ENCODE measurements at places on chromosomes 1 and 21.

DNA sequence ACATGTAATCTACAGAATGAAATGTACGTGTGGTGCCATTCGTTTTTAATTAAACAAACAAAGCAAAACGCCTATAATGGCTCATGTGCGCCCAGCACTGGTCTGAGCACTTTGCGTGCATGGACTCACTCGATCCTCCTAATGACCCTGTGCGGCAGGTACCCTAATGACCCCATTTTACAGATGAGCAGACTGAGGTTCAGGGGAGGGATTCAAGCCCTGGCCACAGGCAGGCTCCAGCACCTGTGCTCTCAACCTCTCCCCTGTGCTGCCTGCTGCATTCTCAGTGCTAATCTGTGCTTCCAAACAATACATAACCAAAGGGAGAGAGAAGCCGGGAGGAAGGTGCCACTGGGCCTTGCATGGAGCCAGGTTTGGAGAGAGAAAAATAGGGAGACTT lies 124.2 kb upstream of the ZBTB40 start:
- no peak for DNase-seq

GRCh38 chr1:205076245-205076761 lies 8.0 kb downstream of the TMEM81 start:
- DNase-seq: no peak

DNA sequence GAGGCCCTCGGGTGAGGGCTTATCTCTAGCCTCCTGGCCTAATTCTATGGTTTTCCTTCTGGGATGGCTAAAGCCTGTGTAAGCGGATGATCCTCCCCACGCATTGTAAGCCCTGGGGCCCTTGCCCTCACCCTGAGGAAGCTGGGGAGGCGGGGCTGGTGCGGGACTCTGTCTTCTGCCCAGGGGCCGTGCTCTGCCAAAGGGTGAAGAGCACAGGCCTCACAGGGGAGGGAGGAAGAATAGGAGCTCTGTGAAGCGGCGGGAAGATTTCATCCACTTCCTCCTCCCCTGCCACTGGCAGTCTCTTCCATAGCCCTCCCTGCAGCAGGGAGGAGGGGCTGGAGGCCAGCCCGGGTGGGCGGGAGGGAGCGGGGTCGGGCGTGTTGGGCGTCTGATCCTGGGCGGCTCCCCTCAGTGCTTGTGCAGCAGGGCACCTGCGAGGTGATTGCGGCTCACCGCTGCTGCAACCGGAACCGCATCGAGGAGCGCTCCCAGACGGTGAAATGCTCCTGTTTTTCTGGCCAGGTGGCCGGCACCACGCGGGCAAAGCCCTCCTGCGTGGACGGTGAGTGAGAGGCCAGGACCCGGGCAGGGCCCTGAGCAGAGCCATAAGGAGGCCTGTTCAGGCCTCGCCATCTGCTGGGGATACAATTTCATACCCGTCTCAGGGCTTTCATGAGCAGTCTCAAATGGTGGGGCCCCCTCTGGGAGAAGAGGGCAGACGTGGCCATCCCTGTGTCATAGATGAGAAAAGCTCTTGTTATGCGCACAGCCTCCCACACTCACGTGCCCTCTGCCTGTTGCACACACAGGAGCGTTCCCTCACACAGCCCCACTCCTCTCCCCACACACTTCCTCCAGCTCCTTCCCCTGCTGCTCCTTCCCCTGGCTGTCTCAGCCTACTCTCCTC lies 7.7 kb upstream of the PPM1J start:
- no peak for DNase-seq

DNA sequence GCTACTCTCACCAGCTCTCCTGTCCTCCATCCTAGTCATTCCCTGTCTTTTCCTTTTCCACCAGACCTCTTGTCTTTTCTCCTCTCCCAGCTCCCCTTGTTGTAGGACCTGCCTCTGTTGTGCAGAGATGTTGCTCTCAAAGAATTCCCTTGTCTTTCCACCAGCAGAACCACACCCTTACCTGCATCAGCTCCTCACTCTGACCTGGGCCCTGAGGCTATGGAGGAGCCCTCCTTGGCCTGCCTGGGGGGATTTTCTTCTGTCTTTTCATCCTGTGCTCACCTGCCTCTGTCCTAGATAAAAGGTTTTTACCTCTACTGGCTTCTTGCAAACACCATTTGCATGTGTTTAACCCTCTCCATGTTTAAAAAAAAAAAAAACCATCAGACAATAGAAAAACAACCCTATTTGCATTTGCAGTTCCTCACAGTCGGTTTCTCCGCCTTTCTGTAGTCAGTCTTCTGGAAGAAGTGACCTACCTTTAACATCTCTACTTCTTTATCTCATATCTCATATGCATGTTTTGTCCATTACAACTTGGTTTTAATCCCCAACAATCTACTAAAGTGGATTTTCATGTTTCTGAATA lies 12.1 kb downstream of the FCRL5 start:
- DNase-seq: no peak

DNA sequence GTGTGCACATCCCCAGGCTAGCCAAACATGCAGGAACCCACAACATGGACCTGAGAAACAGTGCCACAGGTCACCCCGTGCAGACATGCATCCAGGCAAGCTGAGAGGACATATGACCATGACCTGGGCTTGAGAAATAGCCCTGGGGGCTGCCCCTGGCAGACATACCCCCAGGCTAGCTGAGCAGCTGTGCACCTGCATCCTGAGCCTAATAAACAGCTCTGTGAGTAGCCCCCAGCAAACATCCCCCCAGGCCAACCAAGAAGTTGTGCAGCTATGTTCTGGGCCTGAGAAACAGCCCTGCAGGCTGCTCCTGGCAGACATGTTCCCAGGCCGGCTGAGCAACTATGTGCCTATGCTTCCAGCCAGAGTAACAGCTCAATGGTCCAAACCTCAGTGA lies 14.5 kb downstream of the OLFML3 start:
- DNase-seq: no peak

DNA sequence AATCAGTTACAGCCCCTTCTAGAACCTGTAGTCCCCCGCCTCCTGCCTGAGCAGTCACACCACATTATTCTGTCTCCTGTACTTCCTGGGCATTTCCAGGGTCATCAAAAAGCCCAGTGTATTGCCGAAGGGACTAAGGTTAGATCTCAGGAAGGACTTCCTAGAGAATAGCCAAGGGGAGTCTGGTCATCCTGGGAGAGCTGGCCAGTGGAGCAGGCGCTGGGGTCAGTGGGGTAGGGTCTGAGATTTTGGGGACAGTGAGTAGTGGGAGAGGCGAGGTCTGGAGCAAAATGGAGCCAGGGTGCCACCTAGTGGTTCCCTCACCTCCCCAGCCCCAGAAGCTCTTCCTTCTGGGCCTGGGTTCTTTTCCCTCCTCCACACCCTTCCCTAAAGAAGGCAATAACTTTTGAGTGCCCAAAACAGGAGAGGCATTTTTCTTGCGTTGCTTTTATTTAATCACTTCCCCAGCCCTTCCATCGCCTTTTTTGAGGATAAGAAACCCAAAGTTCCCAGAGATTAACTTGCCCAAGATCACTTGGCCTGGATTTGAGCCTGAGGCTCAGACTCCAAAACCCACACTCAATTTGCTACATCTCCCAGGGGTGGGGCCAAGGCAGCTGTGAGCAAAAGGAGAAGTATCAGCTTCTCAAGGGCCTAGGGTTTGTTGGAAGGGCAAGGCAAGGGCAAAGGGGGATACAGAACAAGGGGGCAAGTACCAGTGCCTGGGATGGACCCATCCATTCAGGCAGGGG lies 7.3 kb upstream of the PMVK start:
- no peak for DNase-seq

GRCh38 chr1:228271701-228272251 lies 63.9 kb downstream of the OBSCN start:
- DNase-seq: no peak

DNA sequence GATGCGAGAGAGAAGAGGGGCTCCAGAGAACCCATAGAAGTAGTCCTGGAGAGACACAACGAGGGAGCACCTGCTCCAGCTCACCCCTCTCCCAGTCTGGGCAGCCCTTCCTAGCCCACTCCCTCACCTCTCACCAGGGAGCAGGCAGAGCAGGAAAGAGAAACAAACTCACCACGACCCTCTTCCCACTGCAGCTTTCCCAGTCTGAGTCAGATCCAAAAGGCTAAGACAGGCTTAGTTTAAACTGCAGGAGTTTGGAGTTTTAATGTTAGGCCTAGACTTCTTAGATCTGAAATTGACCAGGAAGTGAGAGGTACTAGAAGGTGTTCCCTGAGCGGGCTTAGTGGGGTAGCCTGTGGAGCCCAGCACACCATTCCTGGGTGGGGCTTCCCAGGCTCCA lies 29.6 kb downstream of the SLC1A7 start:
- DNase-seq: no peak

- no peak for DNase-seq
Measured at GRCh38 chr1:187871177-187871845, 1042.6 kb downstream of the PLA2G4A start.

DNA sequence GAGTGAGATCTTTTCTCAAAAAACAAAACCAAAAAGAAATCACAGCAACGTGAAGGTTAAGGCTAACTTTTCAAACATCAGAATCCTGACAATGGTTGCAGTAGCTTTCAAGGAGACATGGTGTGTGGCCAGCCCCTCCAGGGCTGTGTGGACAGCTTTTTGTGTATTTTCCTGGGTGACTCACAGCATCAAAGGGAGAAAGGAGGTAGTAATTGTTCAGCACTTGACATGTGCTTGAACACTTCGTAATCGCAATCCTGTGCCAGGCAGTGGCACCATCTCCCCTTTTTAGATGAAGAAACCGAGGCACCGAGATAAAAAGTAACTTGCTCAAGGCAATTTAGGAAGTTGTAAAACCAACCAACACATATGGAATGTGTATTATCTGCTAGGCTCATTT lies 10.3 kb downstream of the NBL1 start:
- no peak for DNase-seq

DNA sequence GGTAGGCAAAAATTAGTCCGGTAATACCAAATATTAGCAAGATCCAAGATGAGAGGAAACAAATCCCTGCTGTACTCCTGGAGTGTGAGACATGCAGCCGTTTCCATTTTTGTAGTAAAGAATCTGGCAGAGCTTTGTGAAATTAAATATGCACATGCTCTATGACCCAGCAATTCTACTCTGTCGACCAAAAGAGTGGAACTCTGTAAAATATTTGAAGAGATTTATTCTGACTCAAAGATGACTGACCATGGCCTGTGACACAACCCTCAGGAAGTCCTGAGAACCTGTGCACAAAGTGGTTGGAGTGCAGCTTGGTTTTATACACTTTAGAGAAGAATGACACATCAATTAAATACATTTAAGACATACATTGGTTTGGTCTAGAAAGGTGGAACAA lies 16.2 kb downstream of the HAX1 start:
- no peak for DNase-seq

DNA sequence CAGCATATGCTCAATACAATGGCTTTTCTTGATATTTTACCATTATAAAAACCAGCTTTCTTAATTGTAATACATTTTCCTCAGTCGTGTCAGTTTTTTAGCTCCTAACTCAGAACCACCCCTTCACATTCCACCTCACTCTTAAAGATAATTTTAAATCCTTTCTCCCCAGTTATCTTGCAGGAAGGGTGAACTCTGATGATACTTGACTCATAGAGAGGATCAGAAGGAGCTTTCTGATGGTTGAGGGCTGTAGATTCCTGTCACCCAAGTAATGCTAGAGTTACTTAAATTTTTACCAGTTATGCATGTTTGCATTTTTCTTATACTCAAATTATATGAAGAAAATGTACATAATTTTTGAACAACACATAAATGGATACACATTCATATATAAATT lies 233.7 kb downstream of the NCAM2 start:
- DNase-seq: no peak

DNA sequence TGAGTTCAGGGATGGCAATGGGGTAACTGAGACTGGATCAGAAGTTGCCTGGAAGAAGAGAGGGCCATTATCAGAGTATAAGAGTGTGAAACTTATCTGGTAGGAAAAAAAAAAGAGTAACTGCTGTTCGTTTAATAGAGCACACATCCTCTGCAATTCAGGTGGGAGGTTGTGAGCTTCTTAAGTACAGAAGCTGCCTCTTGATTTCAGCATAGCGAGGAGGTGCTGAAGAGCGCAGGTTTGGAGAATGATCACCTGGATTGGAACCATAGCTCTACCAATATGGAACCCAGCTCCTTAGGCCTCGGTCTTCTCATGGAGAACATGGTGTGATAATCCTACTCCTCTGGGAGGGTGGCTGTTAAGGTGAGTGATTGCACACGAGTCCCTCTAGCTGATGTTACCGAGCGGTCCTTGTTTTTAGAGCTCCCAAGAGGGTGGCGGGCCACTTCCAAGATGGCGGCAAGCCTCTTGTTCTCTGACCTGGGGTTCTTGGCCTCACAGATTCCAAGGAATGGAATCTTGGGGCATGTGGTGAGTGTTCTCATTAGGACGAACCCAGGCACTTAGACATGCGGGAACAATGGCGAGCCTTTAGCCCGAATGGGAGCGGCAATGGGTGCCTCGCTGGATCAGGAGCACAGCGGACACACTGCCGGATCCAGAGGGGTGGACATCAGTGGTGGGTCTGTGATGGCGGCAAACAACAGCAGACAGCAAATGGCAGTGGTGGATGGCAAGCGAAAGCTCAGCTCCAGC lies 3.3 kb upstream of the MX1 start:
- DNase-seq: no peak

DNA sequence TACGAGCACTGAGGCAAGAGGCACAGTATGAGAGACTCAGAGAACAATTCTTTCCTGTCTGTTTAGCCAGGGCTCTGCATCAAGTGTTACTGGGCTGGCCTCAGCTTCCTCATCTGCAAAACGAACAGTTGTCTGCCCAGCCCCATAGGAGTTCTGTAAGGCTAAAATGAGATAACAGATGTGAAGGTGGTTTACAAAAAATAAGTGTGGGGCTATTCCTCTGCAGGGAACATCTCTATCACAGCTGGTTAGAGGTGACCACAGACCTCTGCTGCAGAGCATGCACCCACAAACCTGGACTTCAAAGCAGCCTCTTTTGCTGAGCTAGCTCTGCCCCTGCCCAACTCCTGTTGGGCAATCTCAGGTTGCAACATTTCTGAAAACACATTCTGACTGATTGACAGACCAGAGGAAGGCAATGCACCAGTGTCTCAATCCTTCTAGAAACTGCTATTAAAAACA lies 10.5 kb upstream of the OLIG1 start:
- DNase-seq: no peak

DNA sequence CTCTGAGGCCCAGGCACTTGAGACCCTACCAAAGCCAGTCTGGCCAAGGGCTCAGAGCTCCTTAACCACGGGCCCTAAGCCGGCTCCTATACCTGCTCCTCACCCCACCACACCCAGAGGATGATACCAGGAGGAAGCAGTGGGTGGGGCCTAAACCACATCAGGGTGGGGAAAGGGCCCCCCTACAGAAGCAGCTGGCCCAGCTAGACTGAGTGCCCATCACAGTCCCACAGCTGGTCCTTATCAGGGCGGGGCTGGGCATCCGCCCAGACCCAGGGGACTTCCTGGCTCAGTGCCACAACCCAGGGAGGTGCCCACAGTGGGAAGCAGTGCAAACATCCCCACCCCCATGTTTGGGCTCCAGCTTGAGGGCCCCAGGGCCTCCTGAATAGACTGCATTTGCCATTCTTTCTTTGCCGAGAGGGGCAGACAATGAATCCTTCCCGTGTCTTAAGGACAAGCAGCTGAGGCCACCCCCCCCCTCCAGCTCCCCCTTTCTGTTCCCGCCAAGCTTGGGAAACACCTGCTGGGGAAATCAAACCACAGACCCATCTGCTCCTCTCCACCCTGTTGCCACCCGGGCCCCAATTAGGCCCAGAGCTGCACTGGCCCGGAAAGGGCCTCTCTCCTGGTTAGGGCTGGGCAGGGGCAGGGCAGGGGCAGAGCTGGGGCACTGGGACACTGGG lies 6.2 kb downstream of the E2F2 start:
- DNase-seq: peak; percentile 58

GRCh38 chr1:51293898-51294515 lies 36.4 kb downstream of the TTC39A start:
- DNase-seq: no peak

GRCh38 chr1:55723001-55723400 lies 507.8 kb upstream of the USP24 start:
- DNase-seq: no peak

GRCh38 chr1:205484985-205485967 lies 19.2 kb upstream of the CDK18 start:
- peak; percentile 75 for DNase-seq

All from NCI-H2029 (cell line).